ENCODE measurements at places on chromosomes 2 and 18.

GRCh38 chr2:157592948-157593347 is 35.7 kb downstream of the ACVR1C start:
- DNase-seq, result no peak

DNA sequence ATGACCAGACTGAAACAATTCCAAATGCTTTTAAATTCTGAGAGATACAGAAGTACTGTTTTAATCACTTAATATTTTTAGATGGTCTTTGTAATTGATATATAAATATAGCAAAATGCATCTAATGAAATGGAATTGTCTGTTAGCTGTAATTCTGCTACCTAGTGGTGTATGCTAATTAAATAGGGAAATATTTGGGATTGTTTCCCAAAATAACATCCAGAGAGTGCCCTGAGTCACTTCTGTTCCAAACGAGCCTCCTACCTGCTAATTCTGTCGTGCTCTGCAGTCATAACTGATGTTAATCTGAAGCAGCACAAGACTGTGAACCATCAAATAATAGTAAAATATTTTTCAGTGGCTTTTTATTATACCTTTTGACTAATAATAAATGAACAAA is 71.4 kb upstream of the NOSTRIN start:
- DNase-seq, result no peak

DNA sequence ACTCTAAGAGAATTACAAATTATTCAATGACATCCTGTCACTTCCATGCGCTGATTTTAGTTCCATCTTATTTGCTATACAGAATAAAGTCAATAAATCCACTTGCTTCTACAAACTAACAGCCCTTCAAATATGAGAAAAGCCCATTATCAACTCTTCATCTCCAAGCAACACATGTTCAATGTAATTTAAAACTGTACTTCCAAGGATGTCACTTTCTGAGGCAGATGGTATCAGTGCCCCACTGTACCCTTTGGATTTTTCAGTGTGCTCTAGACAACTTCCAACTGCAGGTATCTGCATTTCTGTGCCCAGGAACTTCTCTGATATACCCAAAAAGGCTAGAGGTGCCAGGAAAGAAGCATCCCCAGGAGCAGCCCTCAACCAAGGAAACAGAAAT is 87.6 kb downstream of the SMAD2 start:
- DNase-seq, result no peak

DNA sequence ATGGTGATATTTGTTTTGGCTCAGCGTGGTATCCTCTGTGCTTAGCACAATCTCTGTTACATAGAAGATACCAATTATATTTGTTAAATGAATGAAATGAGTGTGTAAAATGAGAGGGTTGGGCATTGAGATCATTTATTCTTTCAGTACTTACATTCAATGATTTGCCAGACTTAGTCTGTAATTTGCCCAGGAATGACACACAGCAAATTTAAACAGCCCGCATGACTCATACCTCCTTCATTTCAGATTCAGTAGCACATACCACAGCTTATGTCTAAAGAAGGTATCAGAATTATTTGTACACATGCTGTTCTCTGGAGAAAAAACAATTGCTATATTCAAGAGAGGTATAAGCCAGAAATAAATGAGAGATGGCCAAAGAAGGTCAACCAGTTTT is 37.0 kb downstream of the KLHL14 start:
- no peak for DNase-seq

DNA sequence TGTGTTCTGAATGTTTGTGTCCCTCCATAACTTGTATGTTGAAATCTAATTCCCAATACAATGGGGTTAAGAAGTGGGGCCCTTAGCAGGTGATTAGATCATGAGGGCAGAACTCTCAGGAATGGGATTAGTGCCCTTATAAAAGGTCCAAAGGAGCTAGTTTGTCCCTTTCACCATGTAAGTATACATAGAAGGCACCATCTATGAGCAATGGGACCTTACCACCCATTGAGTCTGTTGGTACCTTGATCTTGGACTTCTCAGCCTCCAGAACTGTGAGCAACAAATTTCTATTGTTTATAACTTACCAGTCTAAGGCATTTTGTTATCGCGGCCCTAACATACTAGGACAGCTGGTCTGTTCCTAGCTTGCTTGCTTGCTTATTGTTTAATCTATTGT is 106.3 kb downstream of the MYCN start:
- DNase-seq, result no peak

GRCh38 chr2:199315299-199316179 is 142.2 kb downstream of the SATB2 start:
- DNase-seq, result no peak

- DNase-seq, result no peak
These were observed 7.6 kb upstream of the C18orf32 start for GRCh38 chr18:49494660-49495059.

GRCh38 chr2:160984426-160985077 is 175.7 kb upstream of the TANK start:
- DNase-seq, result no peak

GRCh38 chr18:48430150-48430549 is 21.0 kb upstream of the ZBTB7C start:
- no peak for DNase-seq

DNA sequence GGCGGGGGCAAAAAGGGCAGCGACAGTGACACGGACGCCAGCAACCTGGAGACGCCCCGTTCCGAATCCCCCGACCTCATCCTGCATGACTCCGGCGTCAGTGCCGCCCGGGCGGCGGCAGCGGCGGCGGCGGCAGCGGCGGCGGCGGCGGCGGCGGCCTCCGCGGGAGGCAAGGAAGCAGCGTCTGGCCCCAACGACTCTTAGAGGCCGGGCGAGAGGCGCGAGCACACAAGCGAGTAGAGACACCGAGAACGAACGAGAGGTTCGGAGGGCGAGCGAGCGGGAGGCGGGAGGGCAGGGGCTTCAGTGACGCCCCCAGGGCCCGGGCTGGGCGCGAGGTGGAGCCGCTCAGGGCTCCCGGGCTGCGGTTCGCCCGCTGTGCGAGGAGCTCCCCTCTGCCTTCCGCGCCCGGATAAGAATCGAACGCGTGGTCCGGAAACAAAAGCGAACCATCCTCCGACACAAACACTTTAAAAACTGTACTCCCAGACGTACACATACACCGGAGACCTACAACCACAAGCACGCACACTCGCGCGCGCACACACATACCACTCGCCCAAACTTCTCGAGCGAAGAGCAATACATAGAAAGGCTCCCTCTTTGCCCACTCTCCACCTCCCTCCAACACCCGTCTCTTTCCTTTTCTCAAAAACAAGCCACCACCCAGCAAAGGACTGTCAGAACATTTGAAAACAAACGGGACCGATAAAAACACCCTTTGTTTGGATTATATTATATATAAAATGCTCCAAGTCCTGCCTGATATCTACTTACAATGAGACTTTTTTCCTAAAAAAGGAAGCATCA is 2.8 kb downstream of the SP9 start:
- no peak for DNase-seq

DNA sequence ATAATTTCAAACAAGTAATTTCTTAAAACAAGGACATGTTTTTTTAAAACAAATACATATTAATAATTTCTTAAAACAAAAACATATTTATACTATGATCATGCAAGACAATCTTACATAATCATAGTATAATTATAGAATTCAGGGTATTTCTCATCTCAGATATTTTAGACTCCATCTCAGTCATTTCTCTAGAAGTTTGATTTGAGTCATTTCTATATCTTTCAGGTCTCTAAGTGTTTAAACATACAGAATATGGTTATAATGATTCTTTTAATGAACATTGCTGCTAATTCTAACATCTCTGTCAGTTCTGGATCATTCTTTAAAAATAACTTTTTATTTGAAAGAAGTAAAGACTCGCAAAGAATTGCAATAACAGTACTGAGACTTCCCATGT is 154.2 kb upstream of the KYNU start:
- no peak for DNase-seq

GRCh38 chr2:132519566-132519965 is 103.0 kb downstream of the GPR39 start:
- no peak for DNase-seq

- DNase-seq, result no peak
These were observed 26.3 kb upstream of the TMEM182 start for GRCh38 chr2:102735416-102736109.

Measured in cortex of kidney (tissue), 1 donor.